ENCODE measurements at places on chromosomes 4 and X.

GRCh38 chr4:124936427-124936826 lies 223.9 kb upstream of the ANKRD50 start:
- no peak for DNase-seq

DNA sequence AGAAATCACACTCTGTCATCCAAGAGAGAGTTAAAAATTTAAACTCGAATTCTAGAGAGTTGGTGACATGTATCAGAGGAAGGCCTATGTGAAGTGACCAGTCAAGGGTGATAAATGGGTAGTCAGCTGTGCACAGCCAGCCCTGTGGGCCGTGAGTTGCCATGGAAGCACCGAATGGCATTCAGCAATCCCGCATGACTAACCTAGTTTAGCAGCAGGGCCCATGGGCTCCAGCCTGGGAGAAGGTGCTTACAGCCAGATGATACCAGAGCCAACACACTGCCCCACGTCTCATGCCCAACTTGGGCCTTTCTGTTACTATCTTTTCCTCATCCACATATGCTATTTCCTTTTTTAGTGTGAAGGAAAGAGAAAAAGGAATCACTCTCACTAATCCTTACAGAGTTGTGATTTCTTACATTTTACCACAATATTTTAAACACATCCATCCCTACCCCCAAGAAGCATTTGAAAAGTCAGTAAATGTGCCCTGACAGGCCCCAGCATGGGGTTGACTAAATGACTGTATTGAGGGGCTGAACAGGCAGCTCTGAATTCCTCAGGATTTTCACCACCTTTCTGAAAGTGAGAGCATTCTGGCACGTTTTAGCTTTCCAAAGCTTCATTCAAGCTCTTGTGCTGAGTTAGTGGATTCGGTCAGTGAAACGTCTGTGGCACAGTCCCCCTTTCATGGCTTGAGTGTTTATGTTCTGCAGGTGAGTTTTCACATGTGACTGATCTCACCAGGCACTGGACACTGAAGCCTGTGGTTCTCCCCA lies 104.2 kb downstream of the AFF1 start:
- peak; percentile 59 for DNase-seq

GRCh38 chr4:44791831-44792230 lies 65.5 kb upstream of the GNPDA2 start:
- DNase-seq = no peak

DNA sequence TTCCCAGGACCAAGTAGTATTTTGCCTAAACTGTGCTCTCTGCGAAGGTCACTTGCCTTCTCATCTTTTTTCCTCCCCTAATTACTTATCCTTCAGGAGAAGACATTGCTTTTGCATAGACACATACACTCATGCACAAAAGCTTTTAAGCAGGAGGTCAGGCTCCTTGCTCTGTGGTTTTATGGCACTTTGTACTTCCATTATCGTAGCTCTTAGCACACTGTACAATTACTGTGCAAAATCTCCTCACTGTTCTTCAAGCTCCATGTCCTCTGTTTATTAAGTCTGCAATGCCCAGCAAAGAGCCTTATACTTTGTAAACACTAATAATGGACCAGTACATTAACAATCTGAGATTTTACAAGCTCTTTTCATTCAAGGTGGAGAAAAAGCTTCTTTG lies 188.4 kb upstream of the GNPDA2 start:
- DNase-seq = no peak

- no peak for DNase-seq
Measured at GRCh38 chr4:182843808-182844325, 73.3 kb downstream of the DCTD start.

- no peak for DNase-seq
Measured at GRCh38 chr4:170083541-170083940, 6.2 kb downstream of the AADAT start.

- DNase-seq = no peak
Measured at GRCh38 chr4:71009890-71010588, 16.6 kb downstream of the DCK start.

- DNase-seq = no peak
Measured at GRCh38 chr4:23149815-23150214, 457.1 kb downstream of the GBA3 start.

GRCh38 chrX:150219374-150220185 lies 143.5 kb upstream of the MAMLD1 start:
- no peak for DNase-seq

GRCh38 chr4:99968330-99968729 lies 18.3 kb upstream of the H2AZ1 start:
- DNase-seq = peak; percentile 76

DNA sequence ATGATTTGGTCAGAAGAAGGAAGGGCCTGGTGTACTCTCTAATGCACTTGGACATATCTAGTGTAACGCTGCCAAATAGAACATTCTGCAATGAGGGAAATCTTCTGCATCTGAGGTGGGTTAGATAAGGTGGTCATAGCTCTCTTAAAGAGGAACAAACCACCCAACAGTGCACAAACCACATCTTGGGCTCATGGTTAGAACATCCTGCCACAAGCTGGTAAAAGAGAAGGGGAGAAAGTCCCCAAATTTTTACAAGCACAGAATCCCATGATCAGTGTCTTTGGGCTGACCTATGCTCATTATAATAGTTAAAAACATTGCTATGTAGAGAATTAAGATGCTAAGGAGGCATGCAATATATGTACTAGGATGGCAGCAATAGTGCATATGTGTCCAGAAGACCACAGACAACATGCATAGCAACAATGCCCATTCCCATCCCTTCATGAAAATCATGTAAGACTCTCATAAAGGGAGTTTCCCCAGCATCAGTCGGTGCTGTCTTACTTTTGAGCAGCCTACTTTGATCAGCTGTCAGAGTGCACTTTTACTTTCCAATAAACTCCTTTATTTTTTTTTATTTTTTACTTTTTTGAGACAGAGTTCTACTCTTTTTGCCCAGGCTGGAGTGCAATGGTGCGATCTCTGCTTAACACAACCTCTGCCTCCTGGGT lies 99.7 kb upstream of the SLC7A11 start:
- DNase-seq = no peak

- DNase-seq = peak; percentile 13
Measured at GRCh38 chr4:121217351-121217750, 53.2 kb upstream of the TNIP3 start.

GRCh38 chr4:13285336-13285735 lies 198.8 kb downstream of the RAB28 start:
- no peak for DNase-seq

- DNase-seq = no peak
Measured at GRCh38 chr4:152195888-152196287, 340.0 kb downstream of the FBXW7 start.

- DNase-seq = no peak
Measured at GRCh38 chr4:31356839-31357238, 636.7 kb downstream of the PCDH7 start.

GRCh38 chr4:177740563-177740962 lies 298.3 kb upstream of the AGA start:
- no peak for DNase-seq

GRCh38 chr4:121199742-121200561 lies 35.8 kb upstream of the TNIP3 start:
- DNase-seq = no peak

DNA sequence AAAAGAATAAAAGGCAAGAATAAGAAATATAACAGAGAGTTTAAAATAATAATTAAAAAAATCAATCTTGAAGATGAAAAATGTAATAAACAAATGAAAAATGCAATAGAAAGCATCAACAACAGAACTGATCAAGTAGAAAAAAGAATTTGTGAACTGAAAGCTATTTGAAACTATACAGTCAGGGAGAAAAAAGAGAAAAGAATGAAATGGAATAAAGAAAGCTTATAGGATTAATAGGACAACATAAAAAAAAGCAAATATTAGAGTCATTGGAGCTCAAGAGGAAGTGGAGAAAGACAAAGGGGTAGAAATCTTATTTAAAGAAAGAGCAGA lies 126.8 kb upstream of the RPL34 start:
- no peak for DNase-seq

DNA sequence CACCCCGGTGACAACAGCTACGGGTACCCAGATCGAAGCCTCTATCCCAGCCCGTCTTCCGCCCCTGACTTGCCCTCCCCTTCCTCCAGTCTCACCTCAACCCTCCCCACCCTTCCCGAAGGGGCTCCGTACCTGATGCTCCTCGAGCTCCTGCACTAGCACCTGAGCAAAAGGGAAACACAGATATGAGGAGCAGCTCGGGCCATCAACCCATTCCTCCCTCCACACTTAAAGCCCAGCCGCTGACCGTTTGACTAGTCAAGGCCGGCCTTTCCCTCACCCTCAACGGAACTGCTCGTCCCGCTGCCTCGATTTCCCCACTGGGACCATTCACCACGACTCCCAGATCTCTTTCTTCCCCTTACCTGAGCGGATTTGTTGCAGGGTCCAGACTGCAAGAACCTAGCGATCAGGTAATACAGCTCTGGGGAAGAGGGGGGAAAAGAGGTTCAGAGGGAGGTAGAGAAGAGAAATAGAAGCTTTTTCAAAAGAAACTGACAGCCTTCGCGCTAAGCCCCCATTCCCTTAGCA lies 731 bp downstream of the BRWD3 start:
- no peak for DNase-seq

DNA sequence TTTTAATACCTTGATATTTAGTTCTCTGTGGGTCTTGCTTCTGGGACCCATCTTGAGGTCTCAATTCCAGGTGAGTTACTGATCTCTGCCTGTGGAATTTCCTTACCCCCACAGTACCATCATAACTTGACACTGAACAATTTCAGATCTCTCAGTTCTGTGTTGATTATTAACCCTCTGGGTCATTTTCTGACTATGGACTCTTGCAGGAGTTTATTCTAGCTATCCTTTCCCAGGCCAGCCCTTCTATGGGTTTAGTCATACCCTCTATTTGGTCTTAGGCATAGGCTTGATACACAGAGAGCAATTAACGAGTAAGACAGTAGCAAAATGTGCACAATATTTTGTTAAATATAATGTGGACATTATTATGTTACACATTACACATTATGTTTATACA lies 3.7 kb upstream of the SPARCL1 start:
- no peak for DNase-seq

DNA sequence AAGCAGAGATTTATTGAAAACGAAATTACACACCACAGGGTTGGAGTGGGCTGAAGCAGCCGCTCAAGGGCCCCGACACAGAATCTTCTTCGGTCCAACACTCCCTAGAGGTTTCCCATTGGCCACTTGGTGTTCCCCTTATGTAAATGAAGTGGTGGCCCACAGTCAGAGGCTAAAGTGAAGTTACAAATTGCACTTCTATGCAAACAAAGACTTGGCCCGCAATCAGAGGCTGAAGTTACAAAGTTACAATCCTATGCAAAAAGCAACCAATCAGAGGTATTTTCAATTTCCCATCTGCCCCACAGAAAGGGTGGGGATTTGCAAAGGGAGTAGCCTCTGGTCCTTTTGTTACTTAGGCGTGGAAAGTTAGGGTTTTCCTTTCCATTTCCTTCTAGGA lies 35.7 kb upstream of the SLC25A43 start:
- no peak for DNase-seq

- no peak for DNase-seq
Measured at GRCh38 chr4:169167957-169168858, 102.5 kb downstream of the SH3RF1 start.

DNA sequence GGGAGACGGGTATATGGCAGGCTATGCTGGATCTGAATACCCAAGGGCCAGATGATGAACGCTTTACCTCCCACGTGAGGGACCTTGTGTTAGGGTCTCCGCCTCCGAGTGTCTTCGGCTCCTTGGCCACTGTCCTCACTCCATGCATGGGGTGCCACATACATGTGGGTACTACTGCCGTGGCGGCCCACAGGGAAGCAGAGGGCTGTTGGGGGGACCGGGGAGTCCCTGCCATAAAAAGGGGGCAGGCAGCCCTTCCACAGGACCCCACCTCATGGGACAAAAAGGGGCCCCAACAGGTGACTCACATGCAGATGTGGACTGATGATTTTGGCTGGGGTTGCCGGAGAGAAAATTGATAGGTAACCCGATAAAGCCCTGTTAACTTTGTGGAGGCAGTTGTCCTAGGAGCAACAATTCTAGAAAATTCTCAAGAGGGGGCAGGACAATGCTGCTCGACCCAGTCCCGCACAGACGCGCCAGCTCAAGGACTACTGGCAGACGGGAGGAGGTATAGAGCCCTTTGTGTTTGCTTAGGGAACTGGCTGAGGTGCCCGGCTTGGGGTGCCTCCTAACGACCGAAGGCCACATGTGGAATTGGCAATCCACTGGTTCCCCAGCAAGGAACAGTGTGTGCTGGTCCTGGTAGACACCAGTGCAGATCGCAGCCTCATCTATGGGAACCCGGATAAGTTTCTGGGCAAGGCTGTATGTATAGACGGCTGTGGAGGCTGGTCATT lies 695.7 kb upstream of the AGA start:
- no peak for DNase-seq

DNA sequence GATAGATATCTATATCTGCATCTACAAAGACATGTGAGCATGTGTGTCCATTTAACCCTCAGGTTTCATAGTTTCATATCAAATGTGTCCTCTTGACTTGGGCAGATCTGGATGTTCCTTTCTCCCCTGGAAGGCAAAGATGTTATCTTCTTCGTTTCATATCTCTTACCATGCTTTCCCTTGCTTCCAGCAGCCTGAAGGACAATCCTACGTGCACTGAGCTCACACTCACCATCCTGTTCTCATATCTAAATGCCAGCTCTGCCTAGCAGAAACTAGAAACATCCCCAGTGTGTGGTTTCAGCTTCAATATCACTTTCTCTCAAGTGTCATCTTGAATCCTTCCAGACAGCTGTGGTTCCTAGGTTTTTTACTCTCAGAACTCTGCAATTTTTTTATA lies 66.2 kb downstream of the ZAR1 start:
- no peak for DNase-seq

DNA sequence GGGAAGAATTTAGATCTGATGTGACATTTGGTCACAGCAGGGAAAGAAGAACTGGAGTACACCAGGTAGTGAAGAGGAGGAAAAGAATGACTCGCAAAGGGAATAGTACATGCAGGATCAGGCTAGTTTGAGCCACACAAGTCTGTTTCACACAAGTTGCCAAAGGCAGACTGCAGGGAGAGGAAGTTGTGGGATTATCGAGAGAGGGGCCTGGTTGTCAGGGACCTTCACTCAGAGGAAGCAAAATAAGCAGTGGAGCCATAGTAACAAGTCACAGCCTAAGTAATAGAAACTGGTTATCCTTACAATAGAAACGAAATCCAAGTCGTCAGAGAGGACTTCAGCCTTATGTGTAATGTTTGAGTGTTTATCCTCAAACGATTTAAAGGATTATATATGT lies 316.7 kb upstream of the HTR2C start:
- no peak for DNase-seq
